HFFc6 (cell line): ENCODE measurements at places on chromosomes 11 and 22. TPM values are rescaled to one million over a fixed set of nuclear protein-coding genes. Genes with fewer than 3 reads are reported as not detected.

RAG1 gene
- total RNA-seq: 0.33 to 0.58 TPM (median 0.41 TPM) in 3 replicates

GRCh38 chr11:105137286-105137685 is 2.3 kb downstream of the CARD18 start:
- H3K36me3 ChIP-seq: no peaks in the 10 kb centered on the region
- H3K4me3 ChIP-seq: no peak overlapping the region
- no peak overlapping the region for H3K27ac ChIP-seq

MRGPRE gene
- total RNA-seq: not detected in 3 replicates

GRCh38 chr11:98155696-98156095 is 865.1 kb upstream of the CNTN5 start:
- no peak overlapping the region for H3K27ac ChIP-seq
- H3K4me3 ChIP-seq: no peak overlapping the region
- H3K36me3 ChIP-seq: no peaks in the 10 kb centered on the region
- no peaks in the 10 kb centered on the region; the same call in 1 of the 2 replicates for H3K4me1 ChIP-seq
- no peaks in the 10 kb centered on the region for H3K27me3 ChIP-seq

- H3K27me3 ChIP-seq: peaks cover 16% of the 10 kb centered on the region
- peaks cover 8% of the 10 kb centered on the region for H3K36me3 ChIP-seq
- H3K27ac ChIP-seq: no peak overlapping the region
Observed at GRCh38 chr11:623349-623869, 1.3 kb downstream of the CDHR5 start.

DNA sequence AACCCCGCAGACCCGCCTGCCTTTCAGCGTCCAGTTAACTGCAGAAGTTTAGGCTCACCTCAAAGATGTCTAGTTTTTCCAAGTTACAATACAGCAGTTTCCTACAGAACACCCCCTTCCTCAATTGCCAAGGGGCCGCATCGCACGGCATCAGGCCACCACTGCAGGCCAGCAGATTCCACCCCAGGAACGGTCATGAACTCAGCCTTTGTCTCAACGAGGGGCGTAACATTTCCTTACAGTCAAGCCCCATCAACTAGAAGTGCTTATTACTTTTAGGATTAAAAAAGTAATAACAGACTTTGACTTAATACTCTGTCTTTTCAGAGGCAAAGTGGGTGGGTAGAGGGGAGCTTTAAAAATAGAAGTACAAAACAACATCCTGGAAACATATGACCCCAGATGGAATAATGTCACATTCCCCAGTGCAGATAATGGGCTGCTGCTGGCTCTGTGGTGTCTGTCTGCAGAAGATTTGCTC is 36.3 kb downstream of the PPP2R1B start:
- H3K4me1 ChIP-seq: peaks cover 43% of the 10 kb centered on the region
- DNase-seq: no peak
- no peak overlapping the region for H3K4me3 ChIP-seq
- no peaks in the 10 kb centered on the region for H3K36me3 ChIP-seq
- H3K27me3 ChIP-seq: peaks cover 3% of the 10 kb centered on the region
- H3K27ac ChIP-seq: no peak overlapping the region

DNA sequence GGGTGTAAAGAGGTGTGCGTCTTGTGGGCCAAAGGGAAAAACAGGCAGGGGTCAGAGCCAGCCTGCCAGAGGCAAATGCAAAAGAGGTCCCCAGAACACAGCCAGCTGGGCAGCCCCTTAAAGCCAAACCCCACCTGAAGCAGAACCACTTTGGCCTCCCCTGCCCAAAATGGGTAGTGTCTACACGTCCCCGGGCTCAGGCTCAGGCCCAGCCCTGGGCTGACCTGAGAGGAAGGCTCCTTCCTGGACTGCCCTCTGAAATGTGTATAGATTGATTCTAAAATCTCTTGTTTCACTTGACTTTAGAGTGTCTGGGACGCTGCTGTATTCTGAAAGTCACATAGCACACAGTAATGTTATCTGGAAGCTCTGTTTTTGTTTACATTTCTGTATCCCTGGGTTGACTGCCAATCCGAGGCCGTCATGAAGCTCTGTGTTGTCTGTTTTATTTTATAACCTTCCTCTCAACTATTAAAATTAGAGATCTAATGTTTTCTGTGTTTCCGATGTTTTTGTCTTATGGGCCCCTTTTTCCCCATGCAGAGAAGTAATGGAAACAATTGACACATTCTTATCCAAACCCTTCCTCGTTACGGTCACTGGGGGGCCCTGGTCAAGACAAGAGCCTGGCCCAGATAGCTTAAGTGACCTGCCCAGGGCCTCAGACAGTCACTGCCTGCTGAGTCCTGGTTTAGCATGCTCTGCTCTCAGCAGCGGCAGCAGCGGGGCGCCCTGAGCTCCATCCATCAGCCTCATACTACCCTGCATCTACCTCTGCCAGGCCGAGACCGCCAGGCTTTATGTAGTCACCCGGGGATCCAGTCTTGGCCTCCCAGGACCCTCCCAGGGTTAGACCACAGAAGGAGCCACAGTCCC is 10.1 kb downstream of the OVOL1 start:
- peaks cover 23% of the 10 kb centered on the region for H3K27me3 ChIP-seq
- peaks cover 10% of the 10 kb centered on the region; the same call in 1 of the 2 replicates for H3K4me1 ChIP-seq
- DNase-seq: no peak
- H3K4me3 ChIP-seq: no peak overlapping the region

DNA sequence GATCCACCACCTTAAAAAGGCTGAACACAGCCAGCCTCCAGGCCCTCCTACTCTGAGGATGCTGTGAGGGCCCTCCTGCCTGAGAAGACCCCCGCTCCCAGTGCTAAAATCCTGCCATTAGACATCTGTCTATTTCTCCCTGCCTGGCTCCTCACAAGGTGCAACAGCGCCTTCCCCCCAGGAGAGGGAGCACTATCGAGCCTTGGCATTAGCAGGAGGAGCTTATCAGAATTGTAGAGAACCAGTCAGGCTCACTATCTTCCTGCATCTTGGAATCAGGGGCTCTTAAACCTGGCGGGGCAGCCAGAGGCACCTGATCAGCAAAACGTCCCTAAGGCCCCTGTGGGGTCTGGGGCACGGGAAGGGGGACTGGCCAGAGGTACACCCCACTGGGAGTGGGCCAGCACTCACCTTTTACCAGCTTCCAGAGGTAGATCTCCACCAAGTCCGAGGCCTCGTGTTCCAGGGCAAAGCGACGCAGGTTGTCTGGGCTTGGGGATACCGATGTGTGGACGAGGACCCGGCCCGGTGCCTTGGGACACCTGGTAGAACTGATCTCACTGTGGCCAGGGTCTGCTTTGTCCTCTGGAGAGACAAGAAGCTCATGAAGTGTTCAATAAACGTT is 28.7 kb downstream of the CHRDL2 start:
- no peak overlapping the region for H3K27ac ChIP-seq
- no peaks in the 10 kb centered on the region for H3K36me3 ChIP-seq
- peak; percentile 65 for DNase-seq

WT1 gene
- not detected in 3 replicates for total RNA-seq

TKFC gene
- total RNA-seq: 29.5 to 38.0 TPM (median 35.2 TPM) in 3 replicates
